Tibial nerve (tissue), 4 donors: ENCODE measurements at places on chromosomes 16 and 17. TPM values are rescaled to one million over a fixed set of nuclear protein-coding genes. Genes with fewer than 3 reads are reported as not detected.
A peak's percentile ranks its signal among the peaks of the same experiment; 100 is the strongest.

GRCh38 chr17:81513372-81513752, 763 bp upstream of the ACTG1 start:
- peak; percentile 66 for DNase-seq
- peaks cover 36% of the 10 kb centered on the region for H3K4me1 ChIP-seq
- H3K27me3 ChIP-seq, result no peaks in the 10 kb centered on the region

- H3K4me3 ChIP-seq, result no peak overlapping the region
- H3K27ac ChIP-seq, result peak overlapping the region; percentile 10
- H3K27me3 ChIP-seq, result no peaks in the 10 kb centered on the region
- no peaks in the 10 kb centered on the region for H3K4me1 ChIP-seq
- H3K36me3 ChIP-seq, result no peaks in the 10 kb centered on the region
Measured at GRCh38 chr17:336110-337021, 16.2 kb downstream of the RPH3AL start.

- no peaks in the 10 kb centered on the region for H3K36me3 ChIP-seq
- peak; percentile 38 for DNase-seq
- H3K4me1 ChIP-seq, result peaks cover 20% of the 10 kb centered on the region
- no peaks in the 10 kb centered on the region for H3K27me3 ChIP-seq
- peak overlapping the region; percentile 70 for H3K27ac ChIP-seq
- no peak overlapping the region for H3K4me3 ChIP-seq
Measured at GRCh38 chr16:66036793-66037715, 329.4 kb upstream of the CDH5 start.

CDK3 gene
- 12.3 TPM for total RNA-seq
